ENCODE measurements at places on chromosomes 7 and 10.

GRCh38 chr10:12788277-12788676 lies 213.2 kb downstream of the CCDC3 start:
- no peak for DNase-seq

DNA sequence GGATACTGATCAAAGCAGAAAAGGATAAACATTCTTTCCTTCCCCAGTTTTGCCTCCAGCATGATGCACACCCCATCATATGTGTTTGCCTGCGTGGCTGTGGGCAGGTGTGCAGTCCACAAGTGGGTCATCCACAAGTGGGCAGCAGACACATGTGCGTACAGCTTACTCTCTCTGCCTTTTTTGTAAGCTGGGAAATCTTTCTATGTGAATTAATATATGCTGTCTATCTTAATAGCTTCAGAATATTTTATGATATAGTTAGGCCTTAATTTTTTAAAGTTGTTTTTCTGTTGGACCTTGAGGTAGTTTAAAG lies 80.1 kb downstream of the INPP5A start:
- no peak for DNase-seq

GRCh38 chr10:59839576-59839975 lies 66.8 kb downstream of the CCDC6 start:
- DNase-seq: no peak

DNA sequence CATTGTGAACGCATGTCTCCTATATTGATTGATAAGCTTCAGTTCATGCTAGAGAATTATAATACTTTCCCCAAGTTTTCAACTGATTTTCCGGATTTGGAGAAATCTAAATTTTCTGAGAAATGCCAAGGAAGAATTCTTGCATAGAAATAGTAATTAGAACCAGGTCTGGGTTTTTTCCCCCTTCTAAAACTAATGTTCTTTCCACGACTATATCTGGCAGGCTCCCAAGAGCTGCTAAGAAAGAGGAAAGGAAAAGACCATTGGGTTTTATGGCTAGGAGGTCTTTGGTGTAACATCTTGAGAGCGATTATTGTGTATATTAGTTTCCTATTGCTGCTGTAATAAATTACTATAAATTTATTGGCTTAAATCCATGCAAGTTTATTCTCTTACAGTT lies 71.8 kb upstream of the CACNB2 start:
- DNase-seq: no peak

- DNase-seq: no peak
Measured at GRCh38 chr7:38211486-38211885, 33.4 kb downstream of the STARD3NL start.
